ENCODE measurements at places on chromosomes 11 and 22.
A peak's percentile ranks its signal among the peaks of the same experiment; 100 is the strongest.

GRCh38 chr22:16957781-16958180 lies 50.2 kb downstream of the GAB4 start:
- DNase-seq, result no peak

- no peak for DNase-seq
Measured at GRCh38 chr11:59259867-59260475, 47.2 kb upstream of the MPEG1 start.

GRCh38 chr11:47979378-47980087 lies 826 bp upstream of the PTPRJ start:
- peak; percentile 44 for DNase-seq

DNA sequence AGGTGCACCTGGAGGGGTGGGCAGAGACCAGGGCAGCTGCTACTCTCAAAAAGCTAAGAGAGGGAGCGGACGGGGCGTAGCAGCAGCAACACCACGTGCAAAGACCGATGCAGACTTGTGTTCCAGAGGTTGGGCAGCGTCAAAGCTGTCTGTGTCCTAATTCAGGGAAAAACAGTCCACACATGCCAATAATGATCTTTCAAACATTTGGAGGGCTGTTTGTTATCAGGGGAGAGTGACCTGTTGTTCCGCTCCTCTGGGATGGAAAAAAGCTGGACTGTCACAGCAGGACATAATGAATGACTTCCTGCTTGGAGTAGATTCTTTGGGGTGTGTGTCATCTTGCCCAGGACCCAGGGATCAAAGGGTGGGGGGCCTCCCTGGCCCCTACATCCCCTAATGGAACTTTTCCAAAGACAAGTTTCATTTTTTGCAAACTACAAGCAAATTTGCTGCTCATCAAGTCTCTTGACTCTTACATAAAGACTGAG lies 6.2 kb upstream of the FBLN1 start:
- DNase-seq, result no peak

DNA sequence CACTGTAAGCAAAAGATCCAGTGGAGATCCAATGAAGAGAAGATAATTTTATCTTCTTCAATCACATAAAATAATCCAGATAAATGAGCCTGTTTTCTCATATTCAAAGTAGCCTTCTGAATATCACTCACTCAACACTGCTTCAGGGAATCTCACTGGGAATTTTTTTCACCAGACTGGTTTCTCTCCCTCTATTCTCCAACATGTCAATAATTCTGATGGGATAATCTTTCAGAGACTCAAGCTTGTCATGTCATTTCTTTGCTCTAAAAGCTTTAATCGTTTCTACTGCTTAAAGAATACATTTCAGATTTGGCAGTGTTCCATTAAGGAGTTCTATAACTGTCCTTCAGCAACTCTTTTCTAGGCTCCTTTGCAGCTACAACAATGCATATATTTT lies 16.3 kb downstream of the CNTN5 start:
- DNase-seq, result no peak
